Right lung (tissue), 10 donors: ENCODE measurements at places on chromosomes 12 and 14. TPM values are rescaled to one million over a fixed set of nuclear protein-coding genes. Genes with fewer than 3 reads are reported as not detected.

- DNase-seq = no peak
These were observed 72.0 kb downstream of the NUMB start for GRCh38 chr14:73386342-73386741.

The LRRC43 gene
- 0.67 TPM for polyA plus RNA-seq

DNA sequence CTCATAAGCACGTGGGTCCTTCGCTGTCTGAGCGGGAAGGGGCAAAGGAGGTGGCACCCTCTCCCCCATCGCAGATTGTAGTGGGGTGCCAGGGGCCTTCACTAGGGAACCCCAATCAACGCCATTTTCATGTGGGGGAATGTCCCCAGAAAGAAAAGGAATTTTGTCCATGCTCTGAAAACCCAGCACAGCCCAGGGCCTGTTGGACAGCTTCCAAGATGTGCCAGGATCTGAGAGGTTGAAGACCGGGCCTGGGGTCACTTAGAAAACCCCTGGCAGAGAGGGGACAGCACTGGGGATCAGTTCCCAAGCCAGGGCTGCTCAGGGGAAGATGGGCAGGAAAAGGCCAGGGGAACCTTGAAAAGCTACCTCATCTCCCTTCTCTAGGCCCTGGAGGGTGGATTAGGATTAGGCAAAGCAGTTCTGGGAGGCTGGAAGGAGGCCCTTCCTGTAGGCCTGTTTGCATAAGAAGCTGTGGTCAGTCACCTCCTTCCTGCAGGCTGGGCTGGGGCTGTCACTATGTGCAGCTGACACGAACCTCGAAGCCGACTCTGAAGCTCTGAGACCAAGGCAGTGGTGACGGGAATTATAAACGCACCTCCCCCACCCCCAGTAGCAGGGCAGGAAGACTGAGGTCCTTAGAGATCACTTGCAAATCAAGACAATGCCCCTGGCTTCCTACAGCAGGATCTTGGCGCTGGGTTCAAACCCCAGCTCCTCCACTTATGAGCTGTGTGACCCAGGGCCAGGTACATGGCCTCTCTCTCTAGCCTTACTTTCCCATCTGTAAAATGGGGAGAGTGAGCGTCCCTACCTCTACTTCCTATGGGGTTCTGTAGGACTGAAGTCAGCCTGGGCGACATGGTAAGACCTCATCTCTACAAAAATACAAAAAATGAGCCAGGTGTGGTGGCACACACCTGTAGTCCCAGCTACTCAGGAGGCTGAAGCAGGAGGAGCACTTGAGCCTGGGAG lies 29.0 kb downstream of the TESC start:
- no peak for DNase-seq

- DNase-seq = no peak
These were observed 17.1 kb downstream of the DICER1 start for GRCh38 chr14:95140060-95140858.

DNA sequence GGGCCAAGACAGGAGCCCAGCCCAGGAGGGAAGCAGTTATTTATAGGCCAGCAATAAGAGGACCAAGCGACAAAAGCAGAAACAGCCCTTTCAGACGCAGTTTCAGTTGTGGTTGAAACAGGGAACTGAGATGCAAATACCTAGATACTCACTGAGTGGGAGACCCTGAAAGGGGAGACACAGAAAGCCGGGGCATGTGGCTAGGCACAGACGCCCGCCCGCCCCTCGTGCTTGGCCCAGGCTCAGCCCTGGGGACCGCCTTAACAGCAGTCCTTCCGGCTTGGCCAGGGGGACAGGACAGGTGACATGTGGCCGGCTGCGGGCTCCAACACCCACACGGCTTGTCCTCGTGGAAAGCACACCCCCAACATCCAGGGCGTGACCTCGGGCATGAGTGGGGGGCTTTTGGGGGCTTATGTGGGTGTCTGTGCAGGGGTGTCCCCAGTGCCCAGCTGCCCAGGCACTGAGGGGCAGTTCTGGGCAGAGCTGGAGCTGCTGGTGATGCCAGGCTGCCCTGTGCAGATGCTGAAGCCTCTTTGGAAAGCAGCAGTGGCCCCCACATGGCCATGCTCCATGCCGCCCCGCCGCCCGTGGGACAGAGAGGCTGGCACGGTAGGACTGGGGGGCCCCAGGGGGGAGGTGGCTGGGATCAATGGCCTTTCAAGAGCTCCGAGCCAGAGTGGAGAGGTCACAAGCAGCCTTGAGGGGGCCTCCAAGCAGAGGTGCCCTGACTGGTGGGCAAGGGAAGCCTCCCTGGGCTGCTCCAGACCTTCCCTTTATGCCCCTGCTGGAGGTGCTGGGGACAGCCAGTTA lies 2.1 kb downstream of the PLD4 start:
- no peak for DNase-seq

The DACT1 gene
- 25.5 TPM for polyA plus RNA-seq
